Activated naive CD4-positive, alpha-beta T cell treated with anti-CD3 and anti-CD28 coated beads, Interleukin-2, amount 50 U/mL, for 72 hours (primary cell): ENCODE measurements at places on chromosomes 4 and X.

DNA sequence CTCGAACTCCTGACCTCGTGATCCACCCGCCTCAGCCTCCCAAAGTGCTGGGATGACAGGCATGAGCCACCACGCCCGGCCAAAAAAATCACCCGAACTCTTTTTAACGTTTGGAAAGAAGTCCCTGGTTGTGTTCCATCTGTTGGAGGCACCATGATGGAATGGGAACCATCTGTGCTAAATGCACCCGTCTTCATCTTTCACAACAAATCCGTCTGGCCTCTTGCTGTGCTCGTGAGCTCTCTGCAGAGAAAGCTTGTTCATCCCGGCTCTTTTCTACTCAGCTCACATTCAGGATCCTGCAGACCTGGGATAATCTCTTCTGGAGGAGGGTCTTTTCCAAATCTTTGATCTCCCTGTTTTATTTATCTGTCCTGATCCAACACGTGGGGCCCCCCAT is 188.8 kb downstream of the CRLF2 start:
- DNase-seq: no peak

- no peak for DNase-seq
Observed at GRCh38 chrX:54479136-54480111, 16.6 kb downstream of the FGD1 start.

DNA sequence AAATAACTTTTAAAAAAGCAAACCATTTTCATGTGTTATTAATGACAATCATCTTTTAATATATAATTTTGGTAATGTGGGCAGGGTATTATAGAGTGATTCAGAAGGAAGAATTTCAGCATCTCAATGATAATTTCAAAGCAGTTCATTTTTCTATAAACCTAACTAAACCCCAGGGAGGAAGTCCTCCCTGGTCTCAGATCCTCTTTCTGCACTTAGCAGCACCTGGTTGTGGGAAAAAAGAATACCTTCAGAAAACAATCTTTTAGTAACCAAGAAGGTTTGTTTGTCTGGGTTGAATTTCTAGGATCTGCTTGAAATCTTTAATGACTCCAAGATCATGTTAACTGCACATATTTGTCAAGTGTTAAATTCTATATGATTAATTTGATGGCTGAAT is 29.9 kb downstream of the DKK2 start:
- DNase-seq: no peak

- no peak for DNase-seq
Observed at GRCh38 chrX:55754861-55755294, 37.3 kb downstream of the RRAGB start.

DNA sequence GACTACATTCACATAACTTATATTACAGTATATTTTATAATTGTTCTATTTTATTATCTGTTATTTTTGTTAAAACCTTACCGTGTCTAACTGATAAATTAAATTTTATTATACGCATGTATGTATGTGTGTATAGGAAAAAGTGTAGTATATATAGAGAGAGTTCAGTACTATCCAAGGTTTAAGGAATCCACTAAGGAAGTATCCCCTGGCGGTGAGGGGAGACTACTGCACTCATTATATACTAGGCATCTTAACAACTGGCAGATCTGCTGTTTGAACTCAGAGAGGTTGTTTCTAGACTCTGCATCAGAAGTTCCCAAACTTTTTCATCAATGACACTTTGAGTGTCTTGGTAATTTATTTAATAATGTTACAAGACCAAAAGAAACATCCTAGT is 70.9 kb downstream of the NDST4 start:
- no peak for DNase-seq

DNA sequence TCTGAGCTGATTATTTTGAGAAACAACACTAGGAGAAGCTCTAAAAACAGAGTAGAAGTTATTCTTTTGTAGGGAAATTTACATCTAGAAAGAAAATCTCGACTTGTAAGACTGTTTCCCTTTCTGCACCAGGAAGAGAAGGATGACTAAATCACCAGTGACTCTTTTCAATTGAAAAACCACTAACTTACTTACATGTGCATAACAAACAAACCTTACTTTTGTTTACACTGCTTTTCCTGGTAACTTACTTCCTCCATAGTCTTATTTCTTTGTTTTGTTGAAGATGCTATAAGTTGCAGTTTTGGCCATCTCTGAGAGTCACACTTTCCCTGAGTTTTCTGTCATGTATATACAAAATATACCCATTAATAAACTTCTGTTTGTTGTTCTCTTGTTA is 293.6 kb upstream of the FAT4 start:
- DNase-seq: no peak

DNA sequence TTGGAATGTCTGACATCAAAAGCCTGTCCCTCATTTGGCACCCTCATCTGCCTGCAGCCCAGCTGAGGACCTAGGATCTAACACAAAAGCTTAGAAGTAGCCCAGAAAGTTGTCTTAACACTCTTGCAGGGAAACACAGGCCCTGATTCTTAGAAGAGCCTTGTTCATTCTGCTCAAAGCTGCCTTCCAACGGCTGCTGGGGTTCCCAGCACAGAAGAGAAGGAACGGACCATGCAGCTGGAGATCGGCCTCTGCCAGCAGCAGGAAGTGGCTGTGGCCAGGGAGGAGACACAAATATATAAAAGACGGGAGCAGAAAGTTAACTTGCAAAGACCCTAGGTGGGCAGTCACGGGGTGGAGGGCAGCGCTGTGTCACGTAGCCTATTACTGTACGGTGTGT is 20.4 kb downstream of the PRPS2 start:
- DNase-seq: no peak

GRCh38 chr4:176927664-176928063 is 134.9 kb upstream of the VEGFC start:
- no peak for DNase-seq
